ENCODE measurements at places on chromosomes 7 and 10. TPM values are rescaled to one million over a fixed set of nuclear protein-coding genes. Genes with fewer than 3 reads are reported as not detected.

DNA sequence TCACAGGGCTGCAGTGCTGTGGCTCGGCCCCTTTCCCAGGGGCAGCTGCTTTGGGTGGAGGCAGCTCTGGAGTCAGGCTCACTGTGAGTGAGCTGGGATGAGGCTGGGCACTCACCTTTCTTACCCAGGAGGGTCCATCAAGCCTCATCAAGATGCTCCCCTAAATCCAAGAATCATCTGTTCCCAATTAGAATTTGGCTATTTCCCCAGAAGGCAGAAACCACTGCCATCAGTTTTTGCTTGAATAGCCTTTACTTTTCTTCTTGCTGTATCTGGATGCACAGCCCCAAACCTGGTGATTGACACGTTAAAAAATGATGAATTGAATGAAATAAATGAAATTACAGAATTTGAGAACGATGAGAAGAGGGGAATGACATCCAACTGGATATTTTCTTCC is 74.3 kb upstream of the LYZL1 start:
- DNase-seq, result no peak

GRCh38 chr10:73998929-73999691 is 1.2 kb downstream of the VCL start:
- peak; percentile 70 for DNase-seq

GRCh38 chr7:6502886-6503285 is 48.4 kb downstream of the GRID2IP start:
- no peak for DNase-seq

DNA sequence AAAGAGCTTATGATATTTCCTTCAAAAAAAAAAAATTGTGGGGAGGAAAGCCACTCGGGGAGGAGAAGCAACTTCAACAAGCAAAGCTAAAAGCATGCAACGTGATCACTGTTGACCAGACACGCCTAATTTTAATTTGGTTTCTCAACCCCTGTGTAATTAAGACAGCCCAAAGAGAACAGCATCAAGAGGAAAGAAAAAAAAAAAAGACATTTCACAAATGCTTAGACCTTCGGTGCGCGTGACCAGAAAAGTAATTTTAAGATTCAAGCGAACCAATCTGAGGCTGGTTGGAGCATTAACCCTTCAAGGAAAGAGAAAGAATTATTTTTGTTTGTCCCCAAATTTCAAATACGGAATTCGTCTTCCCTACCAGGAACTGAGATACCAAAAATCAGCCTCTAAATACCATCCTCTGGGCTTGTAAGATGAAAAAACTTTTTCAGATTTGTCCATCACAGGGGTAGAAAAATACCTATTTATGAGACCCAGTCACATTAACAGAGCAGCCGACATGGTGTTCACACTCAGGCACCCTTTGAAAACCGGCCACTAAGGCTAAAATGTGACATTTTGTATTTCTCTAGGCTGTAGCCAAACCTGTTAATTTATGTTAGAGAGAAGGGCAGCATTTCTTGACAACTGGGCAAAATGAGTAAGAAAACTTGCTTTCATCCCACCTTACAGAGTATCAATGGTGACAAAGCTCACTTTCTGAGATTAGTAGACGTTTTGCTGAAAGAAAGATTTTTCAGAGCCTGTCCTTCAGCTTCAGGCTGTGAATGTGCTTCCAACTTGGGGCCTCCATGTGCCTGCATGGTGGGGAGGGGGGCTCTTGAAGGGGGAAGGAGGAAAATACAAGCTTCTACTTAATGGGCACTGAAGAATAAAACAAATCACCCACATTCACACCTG is 179.9 kb upstream of the KLF14 start:
- DNase-seq, result no peak

Gene DENND10
- total RNA-seq, result 23.2 TPM

DNA sequence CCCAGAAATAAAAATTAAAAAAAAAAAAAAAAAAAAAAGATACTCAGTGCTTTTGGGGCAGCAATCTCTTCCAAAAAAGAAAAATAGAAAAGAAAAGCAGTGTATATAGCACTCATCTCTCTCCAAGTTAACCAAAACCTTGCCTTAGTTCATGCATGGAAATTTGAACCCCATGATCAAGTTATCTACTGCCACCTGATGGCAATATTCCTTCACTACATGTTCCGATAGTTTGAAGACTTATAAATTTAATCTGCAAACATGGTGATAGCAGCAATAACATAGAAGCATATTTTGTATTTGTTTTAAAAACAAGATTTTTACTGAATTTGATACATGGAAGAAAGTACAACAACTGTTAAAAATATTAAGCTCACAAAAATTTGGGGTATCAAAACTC is 48.6 kb upstream of the SLIT1 start:
- DNase-seq, result peak; percentile 64
